ENCODE measurements at places on chromosomes 6 and 20.

GRCh38 chr6:161057103-161058091 is 65.8 kb downstream of the MAP3K4 start:
- no peak for DNase-seq

- DNase-seq, result no peak
Observed at GRCh38 chr6:13988049-13988738, 63.4 kb downstream of the RNF182 start.

- no peak for DNase-seq
Observed at GRCh38 chr20:9514461-9515213, at the start of gene LAMP5. TSS of gene LAMP5 (plus strand) at chr20:9514590. CDS start at chr20:9514853, 263 bp downstream.

GRCh38 chr6:155155787-155156447 is 107.9 kb upstream of the CLDN20 start:
- DNase-seq, result no peak

GRCh38 chr6:47169785-47170616 is 127.9 kb upstream of the ADGRF1 start:
- DNase-seq, result no peak

DNA sequence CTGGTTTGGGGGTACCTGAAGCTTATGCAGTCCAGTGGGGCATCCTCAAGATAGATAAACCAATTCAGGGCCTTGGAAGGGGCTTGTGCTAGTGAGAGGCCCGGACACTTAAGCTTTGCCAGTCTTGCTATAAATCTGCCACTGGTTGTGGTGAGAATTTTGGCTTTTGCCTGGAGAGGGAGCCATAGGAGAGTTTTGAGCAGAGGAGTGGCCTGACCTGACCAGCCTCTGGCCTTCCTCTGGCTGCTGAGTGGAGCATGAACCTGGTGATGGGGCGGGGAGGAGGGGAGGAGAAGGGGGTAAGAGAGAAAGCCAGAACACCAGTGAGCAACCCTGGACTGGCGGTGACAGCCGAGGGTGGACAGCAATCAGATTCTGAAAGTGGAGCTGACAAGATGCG is 7.1 kb downstream of the TMEM74B start:
- DNase-seq, result no peak

- no peak for DNase-seq
Observed at GRCh38 chr6:110512991-110513390, 36.6 kb upstream of the SLC22A16 start.

DNA sequence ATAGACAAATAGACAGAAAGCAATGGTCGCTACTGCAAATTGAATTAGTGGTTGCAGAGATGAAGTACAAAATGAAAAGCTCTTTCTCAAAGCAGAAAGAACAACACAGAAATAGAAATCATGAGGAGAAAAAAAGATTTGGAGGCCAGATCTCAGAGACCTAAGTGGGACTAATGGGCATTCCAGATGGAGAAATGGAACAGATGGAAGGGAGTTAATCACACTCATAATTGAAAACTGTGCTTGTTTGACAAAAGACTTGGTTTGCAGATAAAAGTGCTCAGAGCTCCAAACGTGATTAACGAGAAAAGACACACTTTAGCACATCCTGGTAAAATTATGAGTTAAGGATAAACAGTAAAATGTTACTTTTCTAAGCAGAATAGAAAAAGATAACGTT is 58.1 kb upstream of the SNRPB2 start:
- DNase-seq, result no peak

- DNase-seq, result no peak
Observed at GRCh38 chr6:170575250-170575649, 9.2 kb downstream of the PDCD2 start.

DNA sequence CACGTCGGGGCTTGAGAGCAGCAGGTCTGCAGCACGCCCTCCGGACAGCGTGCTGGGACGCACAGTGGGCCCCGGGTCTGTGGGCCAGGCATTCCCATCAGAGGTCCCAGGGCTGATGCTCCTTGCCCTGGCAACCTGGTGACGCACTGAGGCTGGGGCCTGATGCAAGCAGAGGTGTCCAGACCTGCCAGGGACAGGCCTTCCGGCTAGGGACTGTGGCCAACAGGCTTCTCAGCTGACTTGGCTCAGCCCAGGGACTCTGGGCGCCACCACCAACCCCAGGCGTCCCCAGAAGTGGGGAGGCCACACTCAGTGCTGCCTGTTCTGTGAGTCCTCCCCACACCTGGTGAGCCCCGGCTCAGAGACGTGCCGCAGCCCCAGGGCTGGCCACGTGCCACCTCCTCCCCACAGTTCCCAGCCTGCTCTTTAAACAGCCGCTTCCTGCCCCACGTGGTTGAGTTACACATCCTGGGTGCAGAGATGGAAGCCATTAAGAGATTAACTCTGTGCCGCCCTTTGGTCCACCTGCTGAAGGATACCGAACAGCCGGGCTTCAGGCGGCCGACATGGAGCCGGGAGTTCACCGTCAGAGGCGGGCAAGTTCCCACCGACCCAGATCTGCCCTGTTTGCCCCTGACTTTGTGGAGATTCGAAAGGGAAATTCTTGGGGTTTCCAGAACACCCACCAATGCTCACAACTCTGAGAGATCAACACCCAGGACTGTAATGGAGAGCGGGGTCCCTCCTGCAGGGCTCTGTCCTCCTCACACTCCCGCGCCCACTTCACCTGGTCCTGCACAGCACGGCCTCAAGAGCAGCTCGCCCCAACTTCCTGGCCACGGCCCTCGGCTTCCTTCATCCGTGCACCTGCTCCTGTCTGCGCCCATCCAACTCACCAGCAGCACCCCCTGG is 37.6 kb upstream of the ZBP1 start:
- peak; percentile 19 for DNase-seq

- no peak for DNase-seq
Observed at GRCh38 chr6:166778776-166779175, 151.7 kb upstream of the RPS6KA2 start.

- DNase-seq, result no peak
Observed at GRCh38 chr20:47228654-47229053, 127.8 kb downstream of the ZMYND8 start.

- DNase-seq, result no peak
Observed at GRCh38 chr6:80331522-80331921, 225.1 kb downstream of the BCKDHB start.
